ENCODE measurements at places on chromosomes 11 and 22.

DNA sequence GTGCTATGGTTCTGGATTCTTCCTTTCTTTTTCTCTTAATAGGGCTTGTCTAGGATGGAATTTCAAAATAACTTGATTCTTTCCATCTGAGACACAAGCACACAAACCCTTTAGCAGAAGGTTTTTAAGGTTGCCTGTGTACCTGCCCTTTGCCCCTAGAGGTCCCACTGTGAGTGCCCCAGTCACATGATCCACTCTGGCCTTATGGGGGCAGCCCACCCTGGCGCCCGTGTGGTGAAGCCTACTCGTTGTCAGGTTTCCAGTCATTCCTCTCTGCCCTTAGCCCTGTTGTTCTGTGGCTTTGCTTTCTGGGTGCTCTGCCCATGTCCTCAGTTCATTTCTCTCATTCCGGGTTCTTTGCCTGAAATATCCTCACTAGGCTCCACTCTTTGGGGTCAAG, 51.8 kb downstream of the ZNRF3 start:
- no peak for DNase-seq

GRCh38 chr22:35375031-35375430, 5.9 kb upstream of the HMOX1 start:
- DNase-seq: no peak

DNA sequence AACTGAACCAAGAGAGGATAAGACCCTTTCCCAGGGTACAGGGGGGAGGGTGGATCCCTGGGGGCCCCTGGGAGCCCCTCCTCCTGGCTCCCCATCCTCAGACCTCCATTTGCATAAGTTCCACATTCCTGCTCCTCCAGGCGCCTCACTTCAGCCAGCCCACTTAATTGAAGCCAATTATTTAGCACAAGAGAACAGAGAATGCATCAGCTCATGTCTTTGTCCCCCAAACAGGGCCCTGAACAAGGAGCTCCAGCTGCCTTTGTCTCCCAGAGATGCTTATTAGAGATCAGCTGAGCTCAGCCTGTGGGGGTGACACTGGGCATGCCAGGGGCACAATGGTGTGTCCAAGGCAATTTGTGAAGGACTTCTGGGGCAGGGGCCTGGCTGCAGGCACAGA, 89.9 kb upstream of the PRDM11 start:
- DNase-seq: no peak

DNA sequence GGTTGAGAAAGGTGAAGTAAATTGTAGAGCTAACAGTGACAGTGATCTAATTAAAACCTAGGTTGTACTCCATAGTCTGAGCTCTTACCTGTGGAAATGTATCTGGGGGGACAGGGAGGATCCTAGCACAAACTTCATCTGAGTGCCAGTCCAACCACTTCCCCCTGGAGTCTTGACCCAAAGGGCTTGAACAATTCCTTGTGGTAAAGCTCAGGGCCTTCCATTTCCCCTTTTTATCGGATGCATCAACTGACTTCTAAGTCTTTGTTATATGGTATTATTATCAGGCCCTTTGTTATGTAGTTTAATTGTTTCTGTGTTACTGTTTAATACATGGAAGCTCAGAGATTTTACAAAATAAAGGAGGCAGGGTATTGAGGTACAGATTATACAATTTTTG, 140.2 kb upstream of the SESN3 start:
- no peak for DNase-seq

DNA sequence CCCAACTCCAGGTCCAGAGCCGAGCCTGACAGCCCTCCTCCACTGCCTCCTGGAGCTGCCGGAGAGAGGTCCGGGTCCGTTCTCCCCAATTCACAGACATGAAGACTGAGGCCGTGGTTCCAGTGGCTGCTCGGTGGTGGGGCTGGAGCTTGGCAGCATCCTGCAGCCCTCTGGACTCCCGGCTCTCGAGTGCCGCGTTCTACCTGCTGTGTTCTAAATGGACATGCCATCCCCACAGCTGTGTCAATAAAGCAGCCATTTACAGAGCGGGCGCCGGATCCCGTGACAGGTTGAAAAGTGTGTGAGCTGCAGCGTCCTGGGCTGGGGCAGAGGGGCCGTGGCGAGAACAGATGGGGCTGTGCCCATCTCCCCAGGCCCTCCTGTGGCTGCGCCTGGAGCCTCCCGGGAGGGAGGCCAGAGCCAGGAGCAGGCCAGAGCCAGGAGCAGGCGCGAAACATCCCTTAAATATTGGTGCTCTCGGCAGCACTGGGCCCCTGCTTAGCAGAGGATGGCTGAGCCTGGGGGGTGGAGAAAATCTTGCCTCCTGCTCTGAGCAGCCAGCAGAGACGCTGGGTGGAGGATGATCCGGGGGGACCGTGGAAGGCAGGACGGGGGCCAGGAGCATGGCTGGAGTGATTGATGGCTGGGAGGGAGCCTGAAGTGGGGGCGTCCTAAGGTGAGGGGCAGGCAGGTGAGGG, 46.2 kb downstream of the FLRT1 start:
- no peak for DNase-seq

- DNase-seq: no peak
Observed at GRCh38 chr11:73787051-73787642, 527 bp upstream of the MRPL48 start.

DNA sequence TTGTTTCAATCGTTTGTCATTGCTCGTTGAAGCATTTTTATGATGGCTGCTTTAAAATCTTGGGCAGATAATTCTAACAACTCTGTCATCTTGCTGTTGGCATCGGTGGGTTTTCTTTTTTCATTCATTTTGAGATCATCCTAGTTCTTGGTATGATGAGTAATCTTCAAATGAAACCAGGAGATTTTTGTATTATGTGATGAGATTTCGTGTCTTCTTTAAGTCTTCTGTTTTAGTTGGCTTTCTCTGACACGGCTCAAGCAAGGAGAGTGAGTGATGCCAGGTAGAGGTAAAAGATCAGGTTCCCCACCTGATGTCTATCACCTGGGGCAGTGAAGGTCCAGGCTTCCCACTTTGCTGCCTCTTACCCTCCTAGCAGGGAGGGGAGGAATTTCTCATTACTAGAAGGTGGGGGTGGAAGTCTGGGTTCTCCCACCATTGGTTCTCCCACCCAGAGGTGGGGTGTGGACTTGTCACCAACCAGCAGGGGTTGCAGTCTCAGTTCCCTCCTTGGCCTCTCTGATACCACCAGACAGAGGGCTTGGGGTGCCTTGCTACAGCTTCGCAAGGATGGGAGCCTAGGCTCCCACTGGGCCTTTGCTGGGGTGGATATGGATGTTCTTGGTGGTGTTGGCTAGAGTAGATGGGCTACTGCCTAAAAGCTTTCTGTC, 12.9 kb downstream of the CDC45 start:
- DNase-seq: no peak

DNA sequence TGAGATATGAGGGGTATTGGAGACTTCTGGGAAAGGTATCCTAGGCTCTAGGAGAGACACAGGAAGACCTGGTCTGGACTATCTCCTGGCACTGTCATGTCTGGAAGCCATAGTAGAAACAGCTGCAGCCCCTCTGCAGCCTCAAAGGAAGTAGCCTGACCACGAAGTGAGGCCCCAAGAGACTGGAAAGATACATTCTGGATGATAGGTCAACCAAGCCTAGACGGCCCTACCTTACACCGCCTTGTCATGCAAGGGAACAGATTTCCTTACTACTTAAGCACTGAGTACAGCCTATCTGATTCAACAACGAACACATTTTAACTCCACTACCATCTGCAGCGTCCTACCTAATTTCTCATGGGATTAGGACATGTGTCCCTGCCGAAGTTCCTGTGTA, 31.1 kb downstream of the UQCR10 start:
- DNase-seq: no peak

DNA sequence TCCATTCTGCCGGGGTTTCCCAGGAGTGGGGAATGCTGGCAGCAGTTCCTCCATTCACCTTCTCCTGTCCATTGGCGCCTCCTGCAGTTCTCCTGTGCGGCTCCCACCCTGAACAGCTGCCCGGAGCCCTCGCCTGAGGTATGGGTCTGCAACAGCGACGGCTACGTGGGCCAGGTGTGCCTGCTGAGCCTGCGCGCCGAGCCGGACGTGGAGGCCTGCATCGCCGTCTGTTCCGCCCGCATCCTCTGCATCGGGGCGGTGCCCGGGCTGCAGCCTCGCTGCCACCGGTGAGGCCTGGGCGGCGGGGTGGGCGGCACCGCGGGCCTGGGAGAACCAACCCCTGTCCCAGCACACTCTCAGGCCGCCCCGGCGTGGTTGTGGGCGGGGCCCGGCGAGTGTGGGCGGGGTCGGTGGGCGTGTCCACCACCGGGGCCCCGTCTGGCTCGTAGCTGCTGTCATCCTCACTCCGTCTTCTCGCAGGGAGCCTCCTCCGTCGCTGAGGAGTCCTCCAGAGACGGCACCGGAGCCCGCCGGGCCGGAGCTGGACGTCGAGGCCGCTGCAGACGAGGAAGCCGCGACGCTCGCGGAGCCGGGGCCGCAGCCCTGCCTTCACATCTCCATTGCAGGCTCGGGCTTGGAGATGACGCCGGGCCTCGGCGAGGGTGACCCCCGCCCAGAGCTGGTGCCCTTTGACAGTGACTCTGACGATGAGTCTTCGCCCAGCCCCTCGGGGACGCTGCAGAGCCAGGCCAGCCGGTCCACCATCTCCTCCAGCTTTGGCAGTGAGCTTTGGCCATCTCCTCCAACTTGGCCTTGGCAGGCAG, 14.0 kb upstream of the RELT start:
- DNase-seq: no peak

GRCh38 chr11:112525844-112526590, 265.4 kb upstream of the PLET1 start:
- DNase-seq: no peak

DNA sequence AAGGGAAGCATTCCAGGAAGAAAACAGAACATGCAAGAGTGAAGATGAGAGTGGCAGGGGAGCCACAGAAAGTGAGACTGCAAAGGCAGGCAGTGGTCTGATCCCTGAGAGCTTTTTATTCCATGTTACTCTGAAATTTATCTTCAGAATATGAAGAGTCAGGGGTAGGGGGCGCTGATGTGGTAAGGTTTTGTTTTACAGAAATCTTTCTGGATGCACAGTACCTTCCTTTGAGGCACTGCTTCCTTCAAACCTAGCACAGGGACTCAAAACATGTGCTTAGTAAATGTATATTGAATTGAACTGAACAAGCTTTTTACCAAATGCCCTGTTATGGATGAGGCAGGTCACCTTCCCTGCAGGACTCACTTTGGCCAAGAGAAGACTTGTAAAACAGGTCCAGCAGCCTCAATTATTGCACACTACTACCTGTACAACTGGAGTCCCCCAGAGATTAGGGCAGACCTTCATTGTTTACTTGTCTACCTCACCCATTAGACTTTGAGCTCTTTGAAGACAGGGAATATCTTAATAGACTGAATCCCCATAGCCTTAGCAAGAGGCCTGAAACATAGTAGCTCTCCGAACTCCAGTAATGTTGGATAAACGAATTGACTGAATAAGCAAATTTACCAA, 2.2 kb downstream of the PAK1 start:
- DNase-seq: no peak

DNA sequence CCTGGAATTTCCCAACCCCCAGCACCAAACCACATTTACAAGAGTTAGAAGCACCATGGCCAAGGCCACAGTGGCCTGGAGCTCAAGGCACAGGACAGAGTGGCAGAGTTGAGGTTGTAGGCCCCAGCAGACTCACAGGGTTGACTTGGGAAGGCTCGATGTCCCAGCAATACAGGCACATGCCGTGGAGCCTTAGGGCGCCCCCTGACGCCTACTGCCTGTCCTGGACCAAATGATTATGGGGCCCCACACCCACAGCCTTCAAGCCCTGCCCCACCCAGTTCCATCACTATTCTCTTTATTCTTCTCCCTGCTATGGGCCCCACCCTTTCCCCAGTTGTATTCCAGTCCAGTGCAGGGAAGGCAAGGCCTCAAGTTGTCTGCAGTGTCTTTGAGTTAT, at the start of gene CCDC179:
Gene CCDC179, minus strand, starts transcription at position 234 of the 400 bp plus-strand sequence. Its CDS starts 53 bp downstream, at position 181.
- DNase-seq: no peak

GRCh38 chr22:29348041-29348440, 32.5 kb upstream of the RASL10A start:
- no peak for DNase-seq

- DNase-seq: no peak
Observed at GRCh38 chr11:75557666-75558494, 4.2 kb upstream of the SERPINH1 start.

DNA sequence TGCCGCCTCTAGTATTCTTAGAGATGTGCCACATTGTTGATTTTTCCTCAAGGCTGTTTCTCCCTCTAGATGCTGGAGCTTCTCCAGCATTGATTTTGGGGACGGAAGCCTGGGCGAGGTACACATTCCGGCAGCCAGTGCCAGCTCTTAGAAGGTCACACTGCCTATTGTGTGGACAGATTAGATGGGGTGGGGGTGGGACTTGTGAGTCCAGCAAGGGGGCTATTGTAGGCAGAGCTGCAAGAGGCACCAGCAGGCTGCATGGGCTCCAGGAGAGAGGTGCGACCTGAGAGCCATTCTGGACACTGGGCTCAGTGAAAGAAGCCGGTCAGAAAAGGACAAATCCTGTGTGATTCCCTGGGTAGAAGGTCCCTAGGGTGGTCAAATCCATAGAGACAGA, 12.4 kb downstream of the C11orf21 start:
- no peak for DNase-seq

DNA sequence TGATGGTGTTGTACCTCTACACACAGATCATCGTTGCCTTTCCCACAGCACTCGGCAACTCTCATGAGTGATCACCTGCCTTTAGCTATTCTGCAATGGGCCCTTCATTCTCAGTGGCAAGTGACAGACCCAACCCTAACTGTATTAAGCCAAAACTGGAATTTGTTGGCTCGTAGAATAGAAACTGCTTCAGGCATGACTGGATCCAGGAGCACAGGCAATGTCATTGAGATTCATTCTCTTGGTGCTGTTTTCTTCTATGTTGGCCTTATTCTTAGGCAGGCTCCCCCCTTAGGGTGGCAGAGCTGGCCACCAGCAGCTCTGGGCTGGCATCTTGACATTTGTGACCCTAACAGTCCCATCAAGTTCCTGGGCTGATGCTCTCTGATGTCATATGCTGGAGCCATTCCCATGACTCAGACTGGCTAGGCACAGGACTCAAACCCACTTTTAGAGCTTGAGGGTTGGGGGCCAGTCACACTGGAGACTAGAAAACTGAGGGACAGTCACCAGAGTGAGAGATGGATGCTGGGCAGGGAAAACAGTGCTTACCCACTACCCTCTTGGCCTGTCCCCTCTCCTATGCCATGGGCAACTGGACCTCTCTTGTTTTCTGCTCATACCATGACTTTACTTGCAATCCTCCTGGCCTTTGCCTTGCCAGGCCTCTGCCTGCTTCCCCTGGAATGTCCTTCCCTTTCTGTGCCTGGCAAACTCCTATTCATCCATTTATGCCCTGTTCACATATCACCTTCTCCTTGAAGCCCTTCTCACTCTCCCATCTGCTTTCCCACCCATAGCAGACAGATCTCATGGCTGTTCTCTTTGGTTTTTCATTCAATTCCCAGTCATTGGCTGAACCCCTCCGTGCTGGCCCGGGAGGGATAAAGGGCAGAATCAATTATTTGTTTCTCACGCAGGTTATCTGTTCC, 7.1 kb upstream of the CDC42EP2 start:
- DNase-seq: no peak

DNA sequence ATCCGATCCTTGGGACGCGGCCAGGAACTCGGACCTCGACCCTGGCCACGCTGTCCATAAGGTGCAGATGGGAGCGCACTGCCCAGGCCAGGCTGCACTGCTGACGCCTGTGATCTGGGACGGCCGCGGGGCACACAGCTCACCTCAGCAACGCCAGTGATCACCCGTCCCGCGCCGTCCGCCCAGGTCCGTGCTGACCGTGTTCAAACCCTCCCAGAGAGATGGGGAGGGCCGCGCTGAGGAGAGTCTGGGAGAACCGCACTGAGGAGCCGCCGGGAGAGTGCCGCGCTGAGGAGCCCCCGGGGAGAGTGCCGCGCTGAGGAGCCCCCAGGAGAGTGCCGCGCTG, 636 bp downstream of the KCNQ1OT1 start:
- DNase-seq: no peak
